Activated T-cell treated with anti-CD3 and anti-CD28 coated beads, Interleukin-2, amount 50 U/mL, for 4 hours (primary cell): ENCODE measurements at places on chromosomes 12 and 14. TPM values are rescaled to one million over a fixed set of nuclear protein-coding genes. Genes with fewer than 3 reads are reported as not detected.

DNA sequence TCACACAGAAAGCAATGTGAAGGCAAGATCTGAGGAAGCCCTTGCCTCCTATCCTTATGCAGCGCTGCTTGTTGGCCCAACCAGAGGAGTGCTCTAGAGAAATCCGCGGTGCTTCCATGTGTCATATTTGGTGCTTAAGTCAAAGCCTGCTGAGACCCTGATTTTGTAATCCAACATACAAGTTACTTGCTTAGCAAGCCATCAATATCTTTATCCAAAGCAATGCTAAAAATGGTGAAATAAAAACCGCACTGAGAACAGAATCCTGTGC lies 250.0 kb downstream of the MED13L start:
- no peak for DNase-seq

- DNase-seq = no peak
Observed at GRCh38 chr12:10466311-10466710, 13.1 kb upstream of the KLRC1 start.

GRCh38 chr12:47383942-47384341 lies 304.2 kb upstream of the AMIGO2 start:
- DNase-seq = no peak

- DNase-seq = no peak
Observed at GRCh38 chr14:66468778-66469367, 17.3 kb upstream of the CCDC196 start.

GRCh38 chr14:99357916-99358390 lies 86.0 kb upstream of the BCL11B start:
- DNase-seq = no peak

DNA sequence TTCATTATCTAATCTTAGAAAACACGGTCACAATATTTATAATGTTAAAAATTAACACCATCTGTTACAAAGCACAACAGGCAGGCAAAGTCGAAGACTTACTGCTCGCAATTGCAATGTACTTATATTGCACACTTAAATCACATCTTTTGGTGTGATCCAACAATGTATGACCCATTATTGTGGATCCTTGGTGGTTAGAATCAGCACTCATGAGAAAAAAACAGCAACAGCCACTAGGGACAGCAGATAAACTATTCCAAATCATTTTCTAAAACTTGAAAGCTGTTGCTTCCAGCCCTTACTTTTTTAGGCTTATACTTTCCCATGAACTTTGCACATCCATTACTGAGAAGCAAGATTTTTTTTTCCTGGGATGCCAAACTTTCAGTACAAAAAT lies 20.4 kb downstream of the COX16 start:
- no peak for DNase-seq

DNA sequence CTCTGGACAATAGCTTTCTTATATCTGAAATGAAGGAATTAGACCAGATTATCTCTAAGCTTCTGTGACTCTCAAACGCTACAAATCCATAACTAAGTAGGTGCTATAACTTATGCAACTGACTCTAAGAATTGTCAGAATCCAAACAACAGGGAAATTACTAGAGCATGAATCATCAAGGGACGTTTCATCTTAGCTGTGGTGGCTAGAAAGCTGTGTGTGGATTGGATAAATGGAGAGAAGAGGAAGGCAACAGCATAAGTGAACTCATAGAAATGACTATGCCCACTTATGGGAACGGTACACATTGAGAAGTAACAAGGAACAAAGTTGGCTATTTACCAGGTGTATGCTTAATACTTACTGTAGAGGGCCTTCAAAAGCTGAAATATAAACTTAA lies 96.0 kb upstream of the NEDD1 start:
- DNase-seq = no peak

- no peak for DNase-seq
Observed at GRCh38 chr14:90300611-90301047, 31.1 kb downstream of the NRDE2 start.

- no peak for DNase-seq
Observed at GRCh38 chr12:123232472-123232806, 502 bp downstream of the MPHOSPH9 start.

DNA sequence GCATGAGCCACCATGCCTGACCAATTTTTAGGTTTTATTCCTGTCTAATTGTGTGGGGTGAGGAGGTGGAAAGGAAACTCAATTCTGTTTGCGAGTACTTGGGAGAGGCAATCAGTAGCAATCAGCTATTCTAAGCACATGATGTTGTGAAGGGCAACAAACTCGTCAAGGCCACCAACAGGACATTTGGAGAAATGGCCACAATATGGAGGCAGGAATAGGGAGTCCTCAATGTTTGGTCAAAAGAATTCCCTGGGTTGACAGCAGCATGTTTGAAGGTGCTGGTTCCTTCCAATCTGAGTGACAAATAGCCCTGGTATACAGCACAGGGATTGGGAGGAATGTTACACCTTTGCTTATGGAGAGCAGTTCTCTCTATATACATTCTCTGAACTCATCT lies 32.7 kb upstream of the USP44 start:
- DNase-seq = no peak

DNA sequence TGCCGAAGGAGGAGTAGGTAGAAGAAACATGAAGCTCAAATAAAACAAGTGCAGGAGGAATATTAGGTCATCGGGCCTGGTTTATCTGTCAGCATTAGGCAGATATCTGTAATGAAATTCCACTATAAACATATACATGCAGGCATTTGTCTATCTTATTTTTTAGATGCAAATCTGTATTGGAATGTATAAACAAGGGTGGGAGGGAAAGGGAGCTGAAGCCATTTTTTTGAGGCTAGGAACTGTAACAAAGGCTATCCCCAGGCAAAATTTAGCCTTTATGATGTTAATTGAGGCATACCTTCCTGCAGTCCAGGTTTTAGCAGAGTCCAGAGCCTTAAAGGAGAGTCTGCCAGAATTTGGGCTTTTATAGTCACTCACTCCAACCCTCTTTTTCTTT lies 72.5 kb downstream of the PHLDA1 start:
- no peak for DNase-seq

DNA sequence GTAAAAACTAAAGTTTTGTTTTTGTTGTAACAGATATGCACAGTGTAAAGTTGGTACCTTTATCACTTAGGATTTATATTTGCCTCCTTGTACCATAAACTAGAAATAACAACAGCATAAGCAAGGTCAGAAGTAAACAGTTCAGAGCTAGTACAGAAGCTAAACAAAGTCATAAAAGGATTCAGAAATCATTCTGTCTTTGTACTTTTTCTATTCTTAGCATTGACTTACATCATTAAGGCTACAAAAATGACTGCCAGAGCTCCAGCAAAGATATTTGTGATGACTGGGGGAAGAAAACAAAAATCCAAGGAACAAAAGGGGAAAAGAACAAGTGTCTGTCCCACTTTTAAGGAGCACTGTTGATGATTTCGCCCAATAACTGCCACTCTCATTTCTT lies 347.2 kb downstream of the CCDC91 start:
- no peak for DNase-seq

- DNase-seq = no peak
Observed at GRCh38 chr12:88339254-88339949, 197.3 kb downstream of the TMTC3 start.

DNA sequence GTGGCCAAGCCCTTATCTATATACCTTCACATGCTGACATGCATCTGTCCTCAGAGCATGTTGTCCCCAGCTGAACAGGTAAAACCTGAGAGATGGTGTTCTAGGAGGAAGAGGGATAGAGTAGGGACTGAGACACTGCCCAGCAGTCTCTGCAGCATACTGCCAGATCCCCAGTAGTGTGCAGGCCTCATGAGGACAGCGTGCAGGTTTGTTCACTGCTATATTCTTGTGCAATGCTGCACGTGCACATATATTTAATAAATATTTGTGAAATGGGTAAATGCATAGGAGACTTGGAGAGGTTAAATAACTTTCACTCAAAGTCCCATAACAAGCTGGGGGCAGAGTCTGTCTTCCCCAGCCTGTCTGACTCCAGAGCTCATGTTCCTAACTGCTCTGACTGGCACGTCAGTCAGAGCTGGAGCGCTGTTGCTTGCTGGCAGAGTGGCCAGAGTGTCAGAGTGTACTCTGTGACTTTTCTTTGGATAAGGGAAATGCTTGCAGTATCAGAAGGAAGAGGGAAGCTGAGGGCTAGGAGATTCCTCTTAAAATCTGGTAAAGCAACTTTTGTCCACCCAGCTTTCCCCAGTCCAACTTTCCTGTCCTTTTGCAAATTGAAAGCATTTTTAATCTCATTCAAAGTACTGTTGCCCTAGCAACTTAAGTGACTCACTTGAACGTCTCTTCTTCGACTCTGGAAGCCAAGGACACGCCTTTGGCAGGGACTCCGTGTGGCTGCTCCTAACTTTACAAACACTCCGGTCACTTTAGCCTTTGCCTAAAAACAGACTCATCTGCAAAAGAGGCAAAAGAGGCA lies 14.9 kb upstream of the POLR3B start:
- DNase-seq = no peak

DNA sequence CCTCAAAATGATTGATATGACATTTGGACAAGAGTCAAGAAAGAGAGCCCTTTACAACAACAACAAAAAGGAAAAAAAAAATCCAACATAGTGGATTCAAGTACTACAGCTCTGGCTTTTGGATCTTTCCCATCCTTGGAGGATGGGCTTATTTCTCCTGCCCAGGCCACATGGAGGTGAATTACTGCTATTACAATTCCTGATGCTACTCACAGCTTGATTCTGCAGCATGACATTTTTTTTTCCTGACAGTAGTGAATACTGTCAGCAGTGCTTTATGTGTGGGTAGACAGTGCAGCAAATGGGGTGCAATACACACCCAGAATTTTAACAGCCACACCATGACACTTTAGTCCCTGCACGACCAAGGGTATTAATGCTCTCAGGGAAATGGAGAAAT lies 42.5 kb upstream of the HSP90B1 start:
- no peak for DNase-seq

DNA sequence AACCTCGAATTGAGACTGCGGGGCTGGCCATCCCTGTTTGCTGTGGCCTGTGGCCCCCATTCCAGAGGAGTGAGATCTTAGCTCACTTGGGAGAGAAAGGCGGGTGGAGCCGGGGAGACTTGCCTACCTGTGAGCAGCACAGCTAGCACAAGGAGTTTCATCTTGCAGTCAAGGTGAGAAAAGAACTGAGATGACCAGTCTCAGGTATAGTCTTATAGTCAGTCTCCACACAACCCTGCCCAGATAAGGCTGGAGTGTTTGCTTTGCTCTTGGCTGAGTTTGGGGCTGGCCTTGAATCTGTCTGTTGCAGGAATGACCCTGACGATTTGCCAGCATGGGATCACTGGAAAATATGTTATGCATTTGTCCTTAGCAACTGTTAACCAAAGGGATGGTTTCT lies at the start of gene PLA2G1B:
Gene PLA2G1B (minus strand): TSS at position 187 of the 400 bp plus-strand sequence. CDS start 26 bp downstream, at position 161.
- no peak for DNase-seq

DNA sequence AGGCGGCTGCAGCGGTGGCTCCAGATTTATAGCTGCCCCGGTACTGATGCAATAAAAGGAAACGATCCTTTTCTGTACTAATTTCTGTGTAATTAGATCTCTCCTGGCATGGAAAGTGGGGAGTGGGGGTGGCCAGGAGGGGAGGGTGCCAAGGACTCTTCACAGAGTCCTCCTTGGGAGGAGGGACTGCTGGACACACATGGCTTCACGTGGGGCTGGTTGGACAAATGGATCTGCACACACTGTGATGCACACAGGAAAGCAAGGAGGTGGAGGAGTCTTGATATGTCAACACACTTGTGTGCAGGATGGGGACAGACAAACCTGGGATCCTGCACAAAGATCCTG lies 23.8 kb upstream of the ATP5MC2 start:
- no peak for DNase-seq

GRCh38 chr14:102370305-102370809 lies 7.6 kb downstream of the TECPR2 start:
- no peak for DNase-seq

GRCh38 chr12:55711786-55712553 lies 3.9 kb upstream of the BLOC1S1 start:
- DNase-seq = no peak

- DNase-seq = no peak
Observed at GRCh38 chr12:121453629-121454028, 53.7 kb downstream of the RNF34 start.

- DNase-seq = no peak
Observed at GRCh38 chr12:68773582-68773981, 27.6 kb downstream of the SLC35E3 start.

DNA sequence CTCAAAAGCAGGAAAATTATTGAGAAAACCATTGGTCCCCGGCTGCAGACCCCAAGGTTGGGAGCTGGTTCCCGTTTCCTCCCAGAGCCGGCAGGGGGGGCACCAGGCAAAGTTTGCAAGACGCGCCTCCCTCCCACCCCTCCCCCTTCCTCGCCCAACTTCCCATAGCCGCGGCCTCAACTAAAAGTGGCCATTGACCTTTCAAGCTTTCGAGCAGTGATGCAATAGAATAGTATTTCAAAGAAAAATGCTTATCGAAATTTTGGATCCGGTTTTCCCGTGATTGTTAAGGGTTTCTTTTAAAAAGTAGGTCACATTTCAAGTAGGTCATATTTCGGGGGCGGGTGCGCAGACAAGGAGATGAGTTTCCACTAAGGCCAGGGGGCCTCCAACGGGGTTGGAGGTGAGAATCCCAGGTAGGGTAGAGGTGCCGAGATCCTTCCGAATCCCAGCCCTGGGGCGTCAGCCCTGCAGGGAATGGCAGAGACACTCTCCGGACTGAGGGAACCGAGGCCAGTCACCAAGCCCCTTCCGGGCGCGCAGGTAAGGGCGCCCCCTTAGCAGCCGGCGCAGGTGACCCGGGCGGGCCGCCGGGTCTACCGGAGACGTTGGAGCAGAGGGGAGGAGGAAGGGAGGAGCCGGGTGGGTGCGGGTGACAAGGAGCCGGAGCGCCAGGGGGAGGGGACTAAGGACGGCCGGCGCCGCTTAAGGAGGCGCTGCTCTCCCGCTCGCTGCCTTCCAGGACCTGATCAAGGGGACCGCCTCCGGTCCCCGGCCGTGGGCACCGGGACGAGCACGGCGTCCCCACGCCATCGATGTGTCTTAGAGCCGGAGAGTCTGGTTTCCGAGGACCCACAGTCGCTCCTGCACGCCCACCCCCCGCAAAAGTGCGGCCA lies 2.6 kb upstream of the SOCS2 start:
- DNase-seq = peak; percentile 71

DNA sequence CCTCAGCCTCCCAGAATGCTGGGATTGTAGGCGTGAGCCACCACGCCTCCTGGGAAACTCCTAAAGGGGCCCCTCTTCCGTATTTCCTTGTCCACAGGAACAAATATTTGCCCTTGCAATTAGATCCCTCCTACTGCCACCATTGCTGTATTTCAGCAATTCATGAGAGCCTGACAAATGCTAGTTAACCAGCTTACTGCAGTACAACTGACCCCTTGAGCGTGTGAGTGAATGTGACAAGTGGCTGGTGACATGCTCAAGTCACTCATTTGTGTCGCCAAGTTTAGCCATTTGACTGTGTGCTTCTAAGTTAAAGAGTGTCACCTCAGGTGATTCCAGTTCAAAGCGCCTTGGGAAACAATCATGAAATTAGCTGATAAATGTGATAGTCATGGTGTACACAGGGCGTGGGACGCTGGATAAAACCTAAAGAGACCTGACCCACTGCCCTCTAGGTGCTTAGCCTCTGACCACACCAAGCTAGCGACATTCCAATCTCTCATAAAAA lies 56.1 kb upstream of the MAP1LC3B2 start:
- DNase-seq = no peak

GRCh38 chr12:24954261-24954660 lies 5.4 kb upstream of the BCAT1 start:
- no peak for DNase-seq

The PIP4K2C gene
- total RNA-seq = 29.1 TPM

The MMP14 gene
- total RNA-seq = 1.2 TPM

The GPRC5D gene
- not detected for total RNA-seq

The B4GALNT1 gene
- total RNA-seq = 3.2 TPM

The GLTP gene
- total RNA-seq = 38.8 TPM

The LRRC10 gene
- not detected for total RNA-seq
